Nasal cavity respiratory epithelium epithelial cell of viscerocranial mucosa (primary cell): ENCODE measurements at places on chromosomes 4 and X. TPM values are rescaled to one million over a fixed set of nuclear protein-coding genes. Genes with fewer than 3 reads are reported as not detected.

MAGEB6 gene
- not detected in 2 replicates for total RNA-seq

TRIM61 gene
- total RNA-seq: 0.64 and 1.0 TPM in 2 replicates

CCDC120 gene
- 2.1 and 5.8 TPM in 2 replicates for total RNA-seq

AVPR2 gene
- total RNA-seq: not detected in 2 replicates

GPR34 gene
- total RNA-seq: not detected in 2 replicates

CCSER1 gene
- 9.6 and 19.6 TPM in 2 replicates for total RNA-seq

DNAAF6 gene
- total RNA-seq: not detected in 2 replicates

BMX gene
- total RNA-seq: not detected in 2 replicates

AFAP1 gene
- total RNA-seq: 21.9 and 45.3 TPM in 2 replicates

ADH7 gene
- 3.8 and 33.0 TPM in 2 replicates for total RNA-seq
